ENCODE measurements at places on chromosomes 6 and 20. TPM values are rescaled to one million over a fixed set of nuclear protein-coding genes. Genes with fewer than 3 reads are reported as not detected.
A peak's percentile ranks its signal among the peaks of the same experiment; 100 is the strongest.

DNA sequence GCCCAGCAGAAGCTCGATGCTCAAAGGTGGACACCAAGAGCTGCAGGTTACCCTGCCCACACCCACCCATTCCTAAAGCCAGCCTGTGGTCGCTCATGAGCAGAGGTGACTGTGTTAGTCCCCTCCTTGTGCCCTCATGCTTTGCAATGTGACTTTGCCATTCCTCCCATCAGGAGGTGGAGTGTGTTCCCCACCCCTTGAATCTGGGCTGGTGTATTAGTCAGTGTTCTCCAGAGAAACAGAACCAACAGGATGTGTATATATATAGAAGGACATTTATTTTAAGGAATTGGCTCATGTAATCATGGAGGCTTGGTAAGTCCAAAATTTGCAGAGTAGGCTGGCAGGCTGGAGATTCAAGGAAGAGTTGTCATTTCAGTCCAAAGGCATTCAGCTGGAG, 54.4 kb upstream of the RNF24 start:
- no peak for DNase-seq

Gene MYLK2
- total RNA-seq: not detected

Gene NOX3
- total RNA-seq: not detected

Gene KHDRBS2
- not detected for total RNA-seq

GRCh38 chr6:129638686-129639085, 71.3 kb downstream of the ARHGAP18 start:
- DNase-seq: no peak

DNA sequence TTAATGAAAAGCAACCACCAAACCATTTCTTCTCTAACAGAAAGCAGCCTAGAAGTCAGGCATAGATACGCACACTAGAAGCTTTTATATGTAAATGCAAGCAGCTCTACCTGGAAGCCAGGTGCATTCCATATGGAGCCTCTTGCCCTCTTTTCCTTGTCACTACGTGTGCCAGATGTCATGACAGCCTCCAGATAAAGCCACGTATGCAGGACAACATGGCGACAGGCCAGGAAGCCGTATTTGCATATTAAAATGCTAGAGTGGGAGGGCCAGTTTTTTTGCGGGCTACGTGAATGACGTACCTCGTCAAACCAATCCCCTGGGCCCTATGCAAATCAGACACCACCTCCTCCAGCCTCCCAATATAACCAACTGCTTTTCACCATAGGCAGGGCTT, 308.1 kb upstream of the SPTLC3 start:
- no peak for DNase-seq

Gene RBM38
- total RNA-seq: 74.9 TPM

GRCh38 chr20:42429761-42430458, 759.8 kb downstream of the PTPRT start:
- DNase-seq: no peak

DNA sequence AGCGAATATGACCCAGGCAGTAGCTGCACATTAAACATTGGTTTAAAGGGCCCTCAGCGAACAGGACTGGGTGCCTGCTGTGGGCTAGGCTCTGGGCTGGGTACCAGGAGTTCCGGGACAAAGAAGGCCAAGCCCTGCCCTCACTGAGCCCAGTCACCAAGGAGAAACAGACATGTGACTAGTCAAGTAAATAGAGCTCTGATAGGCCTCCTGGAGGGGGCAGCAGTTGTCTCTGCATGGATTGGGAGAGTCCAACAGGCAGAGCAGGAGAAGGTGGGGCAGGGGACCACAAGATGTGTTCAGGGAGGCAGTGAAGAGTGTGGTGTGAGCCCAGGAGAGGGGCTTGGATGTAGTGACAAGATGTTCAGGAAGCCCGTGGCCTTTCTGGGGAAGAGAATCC, 3.1 kb downstream of the HM13 start:
- DNase-seq: peak; percentile 33

DNA sequence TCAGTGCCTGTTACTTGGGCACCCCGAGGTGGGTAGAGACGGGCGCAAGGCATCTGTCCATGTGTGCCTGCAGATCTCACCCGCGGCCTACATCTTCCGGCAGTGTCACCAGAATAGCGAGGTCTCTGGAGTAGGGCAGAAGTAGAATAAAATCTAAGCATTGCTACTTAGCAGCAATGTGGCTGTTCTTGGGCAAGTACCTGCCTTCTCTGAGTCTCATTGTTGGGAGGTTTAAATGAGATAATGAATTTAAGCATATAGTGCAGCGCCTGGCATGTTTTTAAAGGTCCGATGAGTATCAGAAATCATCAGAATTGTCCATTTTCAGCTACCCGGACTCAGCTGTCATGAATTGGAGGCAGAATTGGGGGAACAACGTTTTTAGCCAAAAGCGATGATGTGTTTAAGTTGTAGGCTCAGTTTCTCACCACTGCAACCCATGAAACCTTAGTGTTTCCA, 800 bp downstream of the ABCC10 start:
- peak; percentile 53 for DNase-seq

- no peak for DNase-seq
Observed at GRCh38 chr20:16069389-16070010, 503.7 kb downstream of the KIF16B start.

Gene MUC21
- total RNA-seq: not detected

Gene SLC22A3
- total RNA-seq: not detected

Gene RIN2
- total RNA-seq: 1.7 TPM

Gene ARMC2
- 0.54 TPM for total RNA-seq

Gene CGAS
- not detected for total RNA-seq

DNA sequence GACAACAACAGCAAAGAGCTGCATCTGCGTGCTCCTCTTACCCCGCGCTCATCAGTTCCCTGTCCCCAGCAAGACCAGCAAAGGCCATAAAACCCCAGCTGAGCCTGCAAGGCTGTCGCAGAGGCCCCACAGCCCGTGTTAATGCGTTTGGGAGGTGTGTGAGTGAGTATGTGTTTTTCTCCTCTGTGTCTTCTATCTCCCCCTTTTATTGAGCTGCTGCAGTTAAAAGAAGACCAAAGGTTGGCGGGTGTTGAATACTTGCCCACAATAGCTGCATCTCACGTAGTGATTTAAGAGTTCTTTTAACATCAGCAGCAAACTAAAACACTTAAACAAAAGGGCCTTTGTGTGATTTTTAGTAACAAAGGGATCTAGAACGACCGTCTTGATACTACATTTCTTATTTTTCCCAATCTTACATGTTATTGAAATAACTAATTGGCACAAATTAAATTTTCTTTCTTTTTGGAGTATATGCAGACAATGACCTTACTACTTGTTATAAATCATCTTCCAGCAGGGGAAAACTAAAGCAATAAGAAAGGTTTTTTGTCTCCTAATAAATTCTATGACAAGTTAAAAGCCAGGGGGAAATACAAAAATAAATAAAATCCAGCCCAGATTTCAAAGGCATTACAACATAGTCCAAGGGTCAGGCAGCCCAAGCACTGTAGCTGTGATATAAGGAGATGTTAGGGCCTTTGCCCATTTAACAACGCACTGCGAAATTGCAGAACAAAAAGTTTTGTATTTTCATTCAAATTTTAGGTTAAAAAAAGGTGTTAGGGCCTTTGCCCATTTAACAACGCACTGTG, 27.2 kb upstream of the CNKSR3 start:
- no peak for DNase-seq

Gene DZANK1
- total RNA-seq: 3.6 TPM

DNA sequence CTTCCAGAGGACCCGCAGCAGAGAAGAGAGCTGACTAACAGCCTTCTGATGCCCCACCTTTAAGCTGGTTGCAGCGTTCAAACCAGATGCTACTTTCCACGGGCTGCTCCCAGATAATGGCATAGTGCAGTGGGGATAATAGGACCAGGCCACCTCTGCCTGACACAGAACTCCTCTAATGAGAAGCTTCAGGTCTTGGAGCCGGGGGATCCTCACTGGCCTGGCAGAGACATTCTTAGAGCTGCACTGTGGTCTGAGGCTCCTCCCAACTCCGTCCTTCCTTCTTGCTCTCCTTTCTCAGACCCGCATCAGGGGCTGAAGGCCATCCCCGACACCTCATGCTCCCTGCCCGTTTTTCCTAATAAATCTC, 206.6 kb upstream of the MARCKS start:
- no peak for DNase-seq

Gene IGF2R
- 35.9 TPM for total RNA-seq

- DNase-seq: peak; percentile 62
Observed at GRCh38 chr20:52105442-52106422, 85.8 kb downstream of the ZFP64 start.

DNA sequence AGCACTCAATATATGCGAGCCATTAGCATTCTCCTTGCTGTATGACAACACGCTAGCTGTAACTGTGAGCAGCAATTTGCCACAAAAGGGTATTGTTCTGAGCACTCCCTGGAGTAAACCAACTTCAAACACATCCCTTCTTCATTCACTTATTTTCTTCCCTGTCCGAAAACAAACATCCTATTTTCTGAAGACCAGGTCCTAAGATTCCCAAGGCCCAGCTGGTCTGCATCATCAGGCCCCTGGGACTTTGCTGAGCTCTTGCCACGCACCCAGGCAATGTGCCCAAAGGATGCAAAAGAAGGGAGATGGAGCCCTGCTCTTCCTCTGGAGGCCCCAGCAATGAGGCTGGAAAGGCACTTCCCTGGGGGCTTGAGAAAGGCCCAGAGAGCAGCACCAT, 118.1 kb downstream of the PREX1 start:
- no peak for DNase-seq

GRCh38 chr6:84651583-84651982, 112.8 kb downstream of the TBX18 start:
- DNase-seq: no peak

DNA sequence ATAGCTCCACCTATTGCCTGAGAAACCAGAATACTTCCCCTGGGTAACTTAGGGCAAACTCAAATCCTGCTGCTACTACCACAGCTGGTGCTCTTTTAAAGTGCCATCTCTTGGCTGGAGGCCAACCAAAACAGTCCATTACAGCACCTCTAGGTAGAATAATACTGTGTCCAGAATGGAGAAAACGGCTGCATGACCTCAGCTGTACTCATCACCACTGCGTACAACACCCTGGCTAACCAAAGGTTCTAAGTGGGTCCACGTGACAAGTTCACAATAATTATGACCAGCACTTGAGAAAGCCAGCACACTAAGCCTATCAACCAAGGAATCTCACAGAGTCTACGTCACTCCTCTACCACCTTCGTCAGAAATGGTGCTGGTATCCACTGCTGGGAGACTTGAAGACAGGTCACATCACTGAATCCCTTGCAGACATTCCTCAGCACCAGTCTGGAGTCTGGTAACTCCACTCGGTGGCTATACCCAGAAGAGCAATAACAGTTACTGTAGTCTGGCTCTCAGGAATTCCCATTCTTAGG, 40.9 kb upstream of the PKIB start:
- DNase-seq: no peak

Gene CST5
- total RNA-seq: not detected

Gene CTSZ
- not detected for total RNA-seq

- no peak for DNase-seq
Observed at GRCh38 chr6:158743033-158743651, 76.0 kb downstream of the EZR start.

Gene SPATA25
- total RNA-seq: 1.0 TPM

GRCh38 chr6:16723826-16724225, 37.4 kb downstream of the ATXN1 start:
- no peak for DNase-seq

GRCh38 chr6:156026486-156027247, 571.0 kb upstream of the NOX3 start:
- DNase-seq: no peak

- peak; percentile 51 for DNase-seq
Observed at GRCh38 chr6:109301418-109301817, 80.8 kb downstream of the CD164 start.

GRCh38 chr20:63173552-63174191, 42.3 kb downstream of the YTHDF1 start:
- DNase-seq: no peak

Data from G401 (cell line).